ENCODE measurements at places on chromosomes 6 and 20.
A peak's percentile ranks its signal among the peaks of the same experiment; 100 is the strongest.

DNA sequence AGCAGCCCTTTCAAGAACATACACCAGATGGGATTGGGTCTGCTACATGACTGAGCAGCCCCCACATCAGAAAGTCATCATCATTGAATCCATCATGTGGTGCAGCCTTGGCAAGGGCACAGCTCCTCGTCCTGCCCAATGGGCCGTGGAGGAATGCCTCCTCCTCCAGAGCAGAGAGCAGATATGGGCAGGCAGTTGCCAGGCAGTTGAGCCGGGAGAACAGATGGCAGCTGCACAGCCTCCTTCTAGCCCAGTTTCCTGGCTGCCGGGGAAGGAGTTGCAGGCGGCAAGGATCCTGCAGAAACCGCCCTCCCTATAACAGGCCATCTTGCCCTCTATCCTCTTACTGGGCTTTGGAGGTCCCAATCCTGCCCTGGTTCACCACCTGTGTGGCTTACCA is 11.9 kb upstream of the ZFAND3 start:
- DNase-seq = no peak

- no peak for DNase-seq
Observed at GRCh38 chr6:45483501-45483900, 105.8 kb upstream of the SUPT3H start.

GRCh38 chr20:59810449-59811187 is 122.8 kb downstream of the SYCP2 start:
- DNase-seq = no peak

- no peak for DNase-seq
Observed at GRCh38 chr20:25077610-25078169, 4.3 kb downstream of the VSX1 start.

DNA sequence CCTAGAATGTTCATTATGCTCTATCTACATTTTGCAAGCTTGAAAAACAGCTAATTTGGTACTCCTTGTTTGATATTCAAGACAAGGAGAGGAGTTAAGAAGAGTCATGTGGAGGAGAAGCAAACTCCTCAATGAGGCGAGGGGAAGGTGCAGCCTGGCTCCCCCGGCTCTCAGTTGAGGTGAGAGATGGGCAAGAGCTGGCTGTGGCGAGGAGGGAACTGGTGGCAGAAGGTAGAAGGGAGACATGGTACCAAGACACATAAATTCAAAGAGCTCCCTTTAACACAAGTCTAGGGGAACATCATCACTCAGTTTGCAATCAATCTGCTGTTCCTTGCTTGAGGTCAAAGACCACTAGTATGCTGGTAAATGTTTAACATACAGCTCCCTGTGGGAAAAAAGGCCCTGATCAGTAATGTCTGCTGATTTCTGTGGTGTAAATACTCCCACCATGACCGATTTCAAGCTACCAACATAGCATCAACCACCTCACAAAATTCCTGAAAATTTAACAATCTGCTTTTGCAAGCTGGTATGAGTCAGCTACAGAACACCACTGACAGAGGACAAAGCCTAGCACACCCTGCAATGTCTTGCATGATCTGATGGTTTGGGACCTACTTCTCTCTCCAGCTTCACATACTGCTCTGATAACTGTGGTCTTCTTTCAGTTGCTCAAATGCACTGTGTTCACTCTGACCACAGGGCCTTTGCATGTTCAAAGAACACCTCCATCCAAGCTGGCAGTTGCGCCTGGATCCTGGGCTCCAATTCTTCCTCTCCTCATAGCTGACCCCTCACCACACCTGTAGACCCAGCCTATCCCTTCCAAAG is 516.3 kb upstream of the CHD6 start:
- no peak for DNase-seq

DNA sequence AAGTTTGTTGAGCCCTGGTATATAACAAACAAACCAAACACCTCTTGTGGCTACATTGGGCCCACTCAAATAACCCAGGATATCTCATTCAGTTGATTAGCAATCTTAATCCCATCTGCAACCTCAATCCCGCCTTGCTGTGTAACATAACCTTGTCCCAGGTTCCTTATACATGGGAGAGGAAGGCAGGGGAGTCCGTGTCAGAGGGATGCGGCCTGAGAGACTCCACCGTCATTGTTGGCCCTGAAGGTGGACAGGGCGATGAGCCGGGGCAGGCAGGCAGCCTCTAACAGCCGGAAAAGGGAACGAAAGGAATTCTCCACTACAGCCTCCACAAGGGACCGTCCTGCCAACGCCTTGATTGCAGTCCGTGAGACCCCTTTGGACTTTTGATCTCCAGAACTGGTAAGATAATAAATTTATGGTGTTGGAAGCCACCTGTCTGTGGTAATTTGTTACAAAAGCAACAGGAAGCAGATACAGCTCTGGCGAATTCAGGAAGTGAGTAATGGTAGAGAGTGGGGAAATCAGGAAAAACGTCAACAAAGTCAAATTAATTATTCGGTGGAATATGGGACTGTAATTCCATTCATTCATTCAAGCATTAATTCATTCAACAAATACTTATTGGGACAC is 124.5 kb upstream of the SALL4 start:
- DNase-seq = no peak

- no peak for DNase-seq
Observed at GRCh38 chr6:16035488-16036080, 93.3 kb upstream of the MYLIP start.

- DNase-seq = no peak
Observed at GRCh38 chr20:1330075-1330830, 1.3 kb upstream of the SDCBP2 start.

DNA sequence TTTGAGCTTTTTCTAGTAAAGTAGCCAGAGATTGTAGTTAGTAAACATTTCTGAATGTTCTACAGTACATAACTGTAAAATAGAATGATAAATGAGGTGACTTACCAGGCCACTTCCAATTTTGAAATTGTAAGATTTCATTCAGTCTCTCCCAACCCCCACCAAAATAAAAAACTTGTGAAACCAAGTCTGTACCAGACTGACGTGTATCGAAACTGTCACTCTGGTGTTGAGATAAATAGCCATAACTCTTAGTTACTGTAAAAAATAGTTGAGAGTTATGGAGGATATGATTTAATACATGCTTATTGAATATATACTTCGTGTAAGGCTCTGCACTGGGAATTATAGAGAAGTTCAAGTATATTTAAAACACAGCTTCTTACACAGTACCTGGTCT is 455.7 kb downstream of the PLCB1 start:
- DNase-seq = no peak

GRCh38 chr20:4949833-4950178 is 51.5 kb downstream of the SLC23A2 start:
- peak; percentile 14 for DNase-seq

- no peak for DNase-seq
Observed at GRCh38 chr6:52641388-52641787, 29.5 kb upstream of the TMEM14A start.

- DNase-seq = no peak
Observed at GRCh38 chr6:109722011-109722410, 30.9 kb downstream of the FIG4 start.

DNA sequence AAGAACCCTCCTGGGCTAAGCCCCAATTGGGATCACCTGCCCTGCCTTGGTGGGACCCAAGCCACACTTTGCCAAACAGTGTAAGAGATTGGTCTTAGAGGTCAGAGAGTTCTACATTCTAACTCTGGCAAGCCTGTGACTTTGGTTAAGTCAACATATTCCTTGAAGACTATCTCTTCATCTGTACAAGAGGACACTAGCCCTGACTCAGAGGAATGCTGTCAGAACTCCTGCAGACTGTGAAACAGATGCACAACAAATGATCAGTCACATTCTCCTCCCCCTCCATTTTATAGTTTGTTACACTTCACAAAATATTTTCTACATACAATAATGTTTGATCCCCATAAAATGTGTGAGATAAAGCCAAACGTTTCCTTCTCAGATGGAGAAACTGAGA is 91.7 kb upstream of the EPB41L1 start:
- no peak for DNase-seq

DNA sequence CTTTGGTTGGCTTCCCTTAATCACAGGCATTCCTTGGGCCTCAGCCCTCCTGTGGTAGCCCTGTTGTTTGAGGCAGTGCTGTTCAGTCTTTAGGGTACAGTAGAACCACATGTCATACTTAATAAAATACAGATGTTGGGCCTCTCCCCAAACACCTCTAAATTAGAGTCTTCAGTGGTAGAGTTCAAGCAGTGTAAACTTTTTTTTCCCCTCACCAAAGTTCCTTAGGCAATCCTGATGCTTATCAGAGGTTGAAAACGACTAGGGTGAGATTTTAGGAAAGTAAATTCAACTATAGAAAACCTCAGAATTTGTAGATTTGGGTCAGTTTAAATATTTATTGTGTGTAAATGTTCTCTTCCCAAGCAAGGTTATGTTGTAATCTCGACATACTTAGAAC is 44.6 kb downstream of the BLTP3A start:
- DNase-seq = no peak

DNA sequence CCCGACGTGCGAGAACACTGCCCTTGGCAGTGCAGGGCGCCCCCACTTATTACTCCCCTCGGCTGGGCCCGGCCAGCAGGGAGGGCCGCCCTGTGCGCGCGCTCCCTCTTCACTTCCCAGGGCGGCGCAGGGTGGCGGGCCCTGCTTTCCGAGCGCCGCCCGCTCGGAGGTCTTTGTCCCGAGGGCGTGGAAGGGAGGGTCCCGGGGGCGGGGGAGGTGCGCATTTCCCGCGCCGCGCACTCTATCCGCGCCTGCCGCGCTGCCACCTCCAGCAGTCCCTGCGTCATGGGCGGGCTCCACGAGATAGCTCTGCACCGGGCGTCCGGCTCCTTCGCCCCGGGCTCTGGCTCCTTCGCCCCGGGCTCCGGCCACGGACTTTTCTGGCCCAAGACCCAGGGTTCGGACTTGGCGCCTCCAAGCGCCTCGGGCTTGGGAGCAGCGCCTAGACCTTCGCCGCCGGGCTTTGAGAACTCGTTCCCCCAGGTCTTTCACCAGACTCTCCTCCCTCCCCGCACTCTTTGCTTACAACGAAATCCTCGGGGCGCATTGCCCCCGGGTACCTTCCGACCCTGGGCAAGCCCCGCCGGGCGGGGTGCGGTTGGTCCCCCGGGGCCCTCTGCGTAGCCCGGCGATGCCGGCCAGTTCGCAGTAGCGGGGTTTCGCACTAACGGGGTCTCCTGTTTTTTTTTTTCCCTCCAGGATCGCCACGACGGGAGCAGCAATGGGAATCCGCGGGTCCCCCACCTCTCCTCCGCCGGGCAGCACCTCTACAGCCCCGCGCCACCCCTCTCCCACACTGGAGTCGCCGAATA is 1.6 kb downstream of the TFAP2C start:
- DNase-seq = no peak

GRCh38 chr6:43219119-43219518 is 10.2 kb downstream of the DNPH1 start:
- no peak for DNase-seq

GRCh38 chr6:159137676-159138075 is 31.5 kb upstream of the FNDC1 start:
- no peak for DNase-seq

DNA sequence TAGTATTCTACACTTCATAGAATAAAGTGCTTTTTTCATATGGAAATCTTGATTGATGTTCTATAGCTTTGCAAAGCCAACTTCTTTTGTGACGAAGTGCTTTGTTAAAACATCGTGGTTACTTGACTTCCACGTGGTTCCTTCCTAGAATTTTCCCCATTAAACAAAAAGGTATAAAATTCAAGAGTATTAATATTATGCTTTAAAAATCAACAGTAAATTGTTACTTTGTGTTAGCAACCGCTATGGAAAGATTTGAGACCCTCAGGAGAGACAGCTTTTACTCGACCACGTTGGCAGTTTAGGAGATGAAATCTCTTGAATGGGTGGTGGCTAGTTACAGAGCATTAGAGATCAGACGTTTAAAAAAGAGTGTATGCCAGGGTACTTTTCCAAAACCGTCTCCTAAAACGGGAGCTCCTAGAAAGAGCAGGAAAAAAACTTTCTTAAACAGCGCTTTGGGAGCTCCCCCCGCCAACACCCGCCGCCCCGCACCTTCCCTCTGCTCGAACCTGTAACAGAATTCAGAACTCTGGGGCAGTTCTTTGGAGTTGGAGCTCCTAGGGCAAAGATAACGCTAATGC is 920 bp downstream of the GJA1 start:
- DNase-seq = no peak

DNA sequence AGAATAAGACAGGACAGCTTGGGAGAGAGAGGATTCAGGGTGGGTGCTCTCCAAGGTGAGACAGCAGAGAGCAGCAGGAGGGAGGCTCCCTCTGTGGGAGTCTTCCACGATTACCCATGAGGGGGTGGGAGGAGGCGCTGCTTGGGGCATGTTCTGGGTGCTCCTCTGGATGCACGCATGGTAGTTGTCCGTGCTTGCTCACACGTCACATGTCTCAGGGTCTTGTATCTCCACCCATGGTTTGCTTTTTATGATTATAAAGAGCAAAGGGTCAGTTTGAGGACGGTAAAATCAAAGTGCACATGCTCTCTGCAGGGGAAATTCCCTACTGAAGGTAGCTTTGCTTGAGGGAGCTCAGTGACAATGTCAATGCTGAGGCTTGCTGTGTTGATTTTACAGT is 338.4 kb downstream of the THBS2 start:
- no peak for DNase-seq

DNA sequence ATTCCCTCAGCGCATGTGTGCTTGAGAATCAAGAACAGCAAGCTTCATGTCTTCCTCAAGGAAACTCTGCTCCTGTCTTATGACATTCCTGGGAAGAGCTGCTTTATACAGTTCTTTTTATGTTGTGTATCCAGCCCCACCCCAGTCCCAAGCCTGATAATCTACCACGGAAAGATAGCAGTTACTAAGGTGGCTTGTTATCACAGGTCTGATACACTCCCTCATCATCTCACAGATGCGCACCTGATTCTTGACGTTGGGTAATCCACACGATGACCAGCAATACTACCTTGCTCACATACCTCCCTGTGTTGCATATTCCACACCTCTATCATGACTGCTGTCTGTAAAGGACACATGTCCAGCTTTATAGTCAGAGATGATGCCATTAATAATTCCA is 3.2 kb downstream of the NHLRC1 start:
- no peak for DNase-seq

GRCh38 chr6:42294759-42295158 is 77.1 kb upstream of the MRPS10 start:
- peak; percentile 9 for DNase-seq
